ENCODE measurements at places on chromosomes 7 and 10. TPM values are rescaled to one million over a fixed set of nuclear protein-coding genes. Genes with fewer than 3 reads are reported as not detected.

PLCE1 gene
- polyA plus RNA-seq, result 0.23 TPM

POLR2J2 gene
- polyA plus RNA-seq, result 0.14 TPM

ZNF680 gene
- 3.8 TPM for polyA plus RNA-seq

TRIP6 gene
- 17.7 TPM for polyA plus RNA-seq

ANK3 gene
- polyA plus RNA-seq, result 5.7 TPM

CRHR2 gene
- not detected for polyA plus RNA-seq
